NCI-H526 treated with DMSO at 0.1 percent for 48 hours (cell line): ENCODE measurements at places on chromosomes 3 and 15.
A peak's percentile ranks its signal among the peaks of the same experiment; 100 is the strongest.

- DNase-seq: no peak
Measured at GRCh38 chr15:69296606-69297005, 2.1 kb upstream of the PAQR5 start.

GRCh38 chr15:66128116-66128680 lies 125.4 kb downstream of the MEGF11 start:
- no peak for DNase-seq

- no peak for DNase-seq
Measured at GRCh38 chr3:185927501-185928200, 10.2 kb downstream of the TRA2B start.

DNA sequence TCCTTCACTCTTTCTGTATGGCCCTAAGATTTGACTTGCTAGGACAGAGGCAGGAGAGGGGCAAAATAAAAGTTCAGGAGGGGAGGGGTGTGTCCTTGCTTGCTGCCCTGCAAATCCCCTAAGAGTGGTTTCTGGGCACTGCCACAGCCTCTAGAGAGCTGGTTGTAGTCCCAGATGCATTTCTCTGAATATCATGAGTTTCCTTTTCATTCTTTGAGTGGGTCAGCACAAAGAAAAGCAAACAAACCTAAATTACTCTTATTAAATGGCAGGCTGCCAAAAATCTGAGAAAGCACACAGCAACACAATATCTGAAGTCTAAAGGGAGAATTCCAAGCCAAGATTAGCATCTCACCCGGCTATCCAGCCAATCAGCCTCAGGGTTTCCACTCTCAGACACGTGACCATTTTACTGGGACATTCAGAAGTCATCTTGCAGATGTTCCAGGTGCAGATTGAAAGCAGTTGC lies 919.3 kb downstream of the TUSC7 start:
- DNase-seq: no peak

- no peak for DNase-seq
Measured at GRCh38 chr3:78893161-78893560, 874.6 kb downstream of the ROBO1 start.

GRCh38 chr3:84621823-84622222 lies 337.0 kb upstream of the CADM2 start:
- no peak for DNase-seq

DNA sequence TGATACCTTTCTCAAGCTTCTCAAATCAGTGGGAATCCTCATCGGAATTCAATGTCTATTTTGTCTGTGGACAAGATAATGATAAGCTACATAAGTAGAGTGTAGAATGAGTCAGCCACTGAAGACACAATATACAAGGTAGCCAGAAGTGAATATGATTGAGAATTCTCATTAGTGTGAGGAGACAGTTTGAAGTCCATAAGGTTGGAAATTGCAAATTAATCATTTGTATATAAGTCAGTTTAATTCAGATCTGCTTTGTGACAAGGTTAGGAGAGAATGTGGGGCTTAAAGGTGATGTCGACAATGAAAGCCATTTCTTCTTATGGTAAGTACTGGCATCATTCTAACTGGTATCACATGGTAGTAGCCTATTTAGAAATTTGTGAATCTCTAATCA lies 4.2 kb downstream of the ARPP21 start:
- DNase-seq: no peak

GRCh38 chr3:5039585-5039984 lies 60.3 kb downstream of the BHLHE40 start:
- DNase-seq: no peak

DNA sequence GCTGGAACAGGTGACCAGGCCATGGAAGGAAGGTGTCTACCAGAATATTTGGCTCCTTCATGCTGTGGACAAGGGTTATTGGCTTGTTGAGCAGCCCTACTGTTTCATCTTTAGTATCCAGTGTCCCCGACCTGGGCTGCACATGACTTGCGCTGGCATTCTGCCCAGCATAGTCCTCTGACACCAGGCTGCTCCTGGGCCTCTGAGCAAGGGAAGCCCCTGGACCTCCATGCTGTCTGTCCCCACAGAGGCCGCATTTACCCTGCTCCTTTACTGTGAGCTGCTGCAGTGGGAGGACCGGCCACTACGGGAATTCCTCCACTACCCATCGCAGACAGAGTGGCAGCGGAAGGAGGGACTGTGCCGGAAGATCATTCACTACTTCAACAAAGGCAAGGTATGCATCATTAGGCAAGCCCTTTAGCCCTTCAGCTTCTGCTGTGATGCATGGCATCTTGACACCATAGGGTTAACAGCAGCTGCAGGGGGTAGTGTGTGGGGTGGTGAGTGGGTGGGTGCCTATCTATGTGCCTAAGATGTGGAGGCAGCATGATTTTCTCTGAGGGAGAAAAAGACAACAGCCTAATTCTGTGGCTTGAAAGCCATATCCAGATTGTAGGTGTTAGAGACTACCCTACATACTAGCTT lies 44.0 kb upstream of the MANF start:
- DNase-seq: no peak

- DNase-seq: peak; percentile 62
Measured at GRCh38 chr3:38453075-38453912, at the start of gene ACVR2B. Gene ACVR2B, plus strand, starts transcription at chr3:38453890. Its CDS starts 433 bp downstream, at chr3:38454323.

- DNase-seq: no peak
Measured at GRCh38 chr15:83845230-83845629, 191.3 kb downstream of the ADAMTSL3 start.

DNA sequence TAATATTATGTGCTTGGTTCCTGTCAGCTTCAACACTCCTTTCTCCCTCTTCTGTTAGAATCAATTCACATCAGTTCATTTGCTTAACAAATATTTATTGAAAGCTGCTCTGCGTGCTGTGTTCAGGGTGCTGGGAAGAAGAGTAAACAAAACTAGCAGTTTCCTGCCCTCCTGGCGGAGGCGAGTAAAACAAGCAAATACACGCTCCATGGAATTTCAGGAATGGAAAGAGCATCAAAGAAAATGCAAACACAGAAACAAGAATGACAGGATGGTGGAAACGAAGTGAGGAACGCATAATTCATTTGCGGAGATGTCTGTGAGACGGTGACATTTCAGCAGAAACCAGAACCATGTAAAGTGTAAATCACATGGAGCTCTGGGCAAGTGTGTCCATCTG lies 49.4 kb upstream of the SPTSSB start:
- DNase-seq: peak; percentile 99

DNA sequence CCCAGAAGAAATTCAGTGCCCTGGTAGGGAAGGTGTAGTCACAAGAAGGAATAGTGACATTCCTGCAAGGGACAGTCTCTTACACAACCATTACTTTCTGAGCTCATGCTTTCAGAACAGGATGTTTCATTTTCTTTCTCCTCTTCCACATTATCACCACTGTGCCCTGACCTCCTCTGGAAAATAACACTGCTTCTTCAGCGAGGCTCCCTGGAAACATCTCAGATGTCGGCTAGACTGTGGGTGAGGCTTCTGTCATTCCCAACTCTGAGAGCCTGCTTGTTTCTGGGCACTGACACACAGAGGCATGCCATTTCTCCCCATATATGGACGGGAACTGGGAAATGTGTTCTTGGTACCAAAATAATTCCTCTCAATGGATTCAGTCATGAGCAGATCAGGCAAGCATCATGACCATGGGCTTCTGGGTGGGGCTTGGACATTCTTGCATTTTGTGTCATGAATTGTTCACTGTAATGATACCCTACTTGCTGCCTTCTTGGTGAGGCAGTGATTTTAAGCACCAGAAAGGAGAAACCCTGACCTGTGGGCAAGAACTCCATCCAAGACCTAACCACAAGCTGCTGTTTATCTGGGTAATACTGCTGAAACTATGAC lies 14.3 kb upstream of the TNFAIP8L3 start:
- DNase-seq: no peak

DNA sequence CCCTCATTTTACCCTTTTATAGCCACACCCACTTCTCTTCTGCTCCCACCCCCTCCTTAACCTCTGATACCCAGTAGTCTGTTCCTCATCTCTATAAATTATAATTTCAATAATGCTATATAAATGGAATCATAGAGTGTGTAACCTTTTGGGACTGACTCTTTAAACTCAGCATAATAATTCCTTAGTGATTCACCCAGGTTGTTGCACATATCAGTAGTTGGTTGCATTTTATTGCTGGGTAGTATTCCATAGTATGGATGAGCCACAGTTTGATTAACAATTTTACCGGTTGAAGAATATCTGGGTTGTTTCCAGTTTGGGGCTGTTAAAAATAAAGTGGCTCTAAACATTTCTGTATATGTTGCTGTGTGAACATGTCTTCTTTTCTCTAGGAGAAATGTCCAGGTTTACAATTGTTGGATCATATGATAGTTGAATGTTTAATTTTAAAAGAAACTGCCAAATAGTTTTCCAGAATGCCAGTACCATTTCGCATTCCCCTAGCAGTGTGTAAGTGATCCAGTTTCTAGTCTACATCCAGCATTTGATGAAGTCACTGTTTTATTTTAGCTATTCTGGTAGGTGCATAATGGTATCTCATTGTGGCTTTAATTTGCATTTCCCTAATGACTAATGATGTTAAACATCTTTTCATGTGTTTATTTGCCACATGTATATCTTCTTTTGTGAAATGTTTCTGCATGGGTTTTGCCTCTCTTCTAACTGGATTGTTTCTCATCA lies 68.5 kb downstream of the VPS8 start:
- no peak for DNase-seq

- no peak for DNase-seq
Measured at GRCh38 chr3:111676211-111677006, 81.3 kb upstream of the ZBED2 start.

GRCh38 chr3:127735767-127736693 lies 63.3 kb downstream of the ABTB1 start:
- peak; percentile 14 for DNase-seq

GRCh38 chr3:196179380-196180308 lies 31.6 kb downstream of the ZDHHC19 start:
- no peak for DNase-seq

DNA sequence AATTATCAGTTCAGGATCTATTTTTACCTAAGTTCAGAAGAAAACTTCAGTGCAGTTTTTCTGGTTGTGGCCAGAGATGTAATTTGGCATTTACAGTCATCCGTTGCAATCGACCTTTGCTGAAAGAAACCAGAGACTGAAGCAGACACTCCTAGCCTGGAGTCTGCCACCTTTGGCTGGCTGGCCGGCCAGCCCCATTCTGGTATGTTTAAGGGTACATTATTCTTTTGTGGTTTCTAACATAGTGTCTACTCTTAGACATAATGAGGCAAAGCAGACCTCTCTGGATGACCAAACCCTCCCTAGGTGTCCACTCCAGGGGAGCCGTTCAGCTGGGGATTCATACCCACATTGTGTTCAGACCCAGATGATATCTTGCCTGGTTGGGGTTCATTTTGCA lies 275.9 kb upstream of the TPM1 start:
- no peak for DNase-seq

- no peak for DNase-seq
Measured at GRCh38 chr3:182843478-182843877, 50.2 kb downstream of the ATP11B start.

GRCh38 chr3:111768571-111769100 lies 90.4 kb upstream of the PHLDB2 start:
- no peak for DNase-seq

GRCh38 chr3:172275586-172275985 lies 172.7 kb downstream of the GHSR start:
- DNase-seq: no peak

DNA sequence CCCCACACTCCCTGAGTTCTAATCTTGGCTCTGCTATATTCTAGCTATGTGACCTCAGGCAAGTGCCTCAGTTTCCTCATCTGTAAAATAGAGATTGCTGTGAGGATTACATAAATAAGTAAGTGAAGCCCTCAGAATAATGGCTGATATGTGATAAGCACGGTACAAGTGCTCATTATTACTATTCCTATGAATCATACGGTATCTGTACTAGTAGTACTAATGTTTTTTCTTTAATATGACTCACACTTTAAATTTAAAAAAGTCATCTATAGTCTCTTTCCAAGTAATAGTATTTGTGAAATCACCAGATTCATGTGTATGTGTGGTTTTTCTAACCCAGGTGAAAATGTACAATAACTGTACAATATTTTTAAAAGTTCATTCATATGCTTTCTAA lies 58.7 kb downstream of the CLDN11 start:
- no peak for DNase-seq

DNA sequence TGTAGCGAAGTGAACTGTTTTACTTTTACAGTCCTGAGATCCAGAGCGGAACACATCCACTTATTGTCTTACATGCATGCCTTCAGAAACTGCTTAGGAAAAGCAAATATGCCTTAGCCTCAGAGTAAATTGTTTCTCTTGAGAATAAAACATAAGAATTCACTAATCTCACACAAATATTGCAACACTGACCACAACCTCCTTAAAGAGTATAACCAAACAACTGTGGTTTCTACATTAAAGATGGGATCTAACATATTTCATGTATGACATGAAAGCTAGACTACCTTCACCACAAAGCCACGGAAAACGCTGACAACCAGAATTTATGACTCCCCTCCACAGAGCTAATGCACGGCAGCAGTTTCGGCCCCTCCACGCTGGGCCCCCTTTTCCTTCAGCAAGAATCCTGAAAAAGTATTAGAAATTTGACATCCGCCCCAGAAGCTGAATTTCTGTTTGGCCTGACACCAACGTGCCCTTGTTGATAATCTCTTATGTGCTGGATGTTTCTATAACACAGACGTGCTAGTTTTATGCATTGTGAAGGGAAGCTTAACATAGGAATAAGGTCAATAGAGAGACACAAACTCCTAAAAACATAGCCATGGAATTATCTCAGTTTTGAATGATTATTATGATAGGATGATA lies 84.6 kb downstream of the GREM1 start:
- no peak for DNase-seq

DNA sequence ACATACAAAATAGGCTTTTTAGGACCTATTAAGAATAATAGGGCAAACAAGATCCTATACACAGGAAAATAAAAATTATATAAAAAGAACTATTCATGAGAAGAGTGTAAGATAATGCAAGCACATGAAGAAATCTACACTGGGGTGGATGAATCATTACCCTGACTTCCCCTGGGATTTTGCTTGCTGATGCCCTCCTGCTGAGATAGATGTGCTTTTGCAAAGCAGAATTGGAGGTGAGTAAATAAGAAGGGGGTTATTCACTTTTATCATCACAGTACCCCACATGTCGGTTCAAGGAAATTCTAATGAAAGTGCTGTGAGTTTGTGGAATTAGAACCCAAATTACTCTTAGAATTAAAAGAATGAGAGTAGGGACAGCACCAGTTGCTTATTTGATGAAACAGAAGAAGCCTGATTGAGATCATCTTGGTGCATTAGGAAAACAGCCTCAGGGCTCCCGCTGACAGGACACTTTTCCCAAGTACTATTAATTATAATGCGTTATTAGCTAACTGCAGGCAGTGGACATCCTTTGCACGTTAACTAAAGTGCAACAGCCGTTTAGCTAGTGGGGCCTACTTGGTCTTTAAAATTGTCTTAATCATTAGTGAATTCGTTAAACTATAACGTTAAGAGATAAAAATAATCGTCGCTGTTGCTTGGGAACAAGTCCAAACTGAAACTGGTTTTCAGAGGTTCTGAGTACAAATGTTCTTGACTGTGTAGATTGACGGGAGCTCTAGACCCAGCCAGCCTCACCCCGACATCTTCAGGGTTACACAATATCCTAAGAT lies 48.4 kb downstream of the SLC2A2 start:
- DNase-seq: no peak

GRCh38 chr15:83198476-83198875 lies 9.1 kb downstream of the HDGFL3 start:
- DNase-seq: no peak
